HS-5 (cell line): ENCODE measurements at places on chromosomes 7 and 10.

DNA sequence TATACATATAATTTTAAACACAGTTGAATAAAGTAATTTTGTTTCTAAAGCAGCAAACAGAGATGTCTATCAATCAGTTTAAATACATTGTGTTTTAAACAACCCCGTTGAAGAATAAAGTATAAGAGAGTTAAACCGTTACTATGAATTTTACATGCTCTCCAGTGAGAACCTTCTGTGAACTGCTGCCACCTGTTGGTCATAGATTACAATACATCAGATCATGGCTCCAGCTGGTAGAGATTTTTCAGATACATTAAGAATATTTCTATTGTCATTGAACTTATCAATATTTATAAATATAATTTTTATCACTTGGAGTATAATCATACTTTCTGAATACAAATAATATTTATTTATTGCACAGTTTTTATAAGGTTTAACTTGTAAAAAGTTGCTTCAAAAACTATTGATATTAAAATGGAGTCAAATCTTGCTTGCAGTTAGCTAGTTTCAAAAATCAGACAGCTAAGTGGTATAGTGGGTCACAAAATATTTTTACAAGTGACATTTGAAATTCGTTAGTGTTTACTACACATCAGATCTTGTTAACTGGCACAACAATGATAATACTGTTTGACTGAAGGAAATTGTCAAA lies 561.2 kb upstream of the PHF14 start:
- peak; percentile 4 for DNase-seq

GRCh38 chr7:155882596-155882995 lies 70.3 kb upstream of the SHH start:
- DNase-seq, result no peak

GRCh38 chr10:105974803-105975456 lies 1189.6 kb downstream of the SORCS1 start:
- DNase-seq, result no peak

DNA sequence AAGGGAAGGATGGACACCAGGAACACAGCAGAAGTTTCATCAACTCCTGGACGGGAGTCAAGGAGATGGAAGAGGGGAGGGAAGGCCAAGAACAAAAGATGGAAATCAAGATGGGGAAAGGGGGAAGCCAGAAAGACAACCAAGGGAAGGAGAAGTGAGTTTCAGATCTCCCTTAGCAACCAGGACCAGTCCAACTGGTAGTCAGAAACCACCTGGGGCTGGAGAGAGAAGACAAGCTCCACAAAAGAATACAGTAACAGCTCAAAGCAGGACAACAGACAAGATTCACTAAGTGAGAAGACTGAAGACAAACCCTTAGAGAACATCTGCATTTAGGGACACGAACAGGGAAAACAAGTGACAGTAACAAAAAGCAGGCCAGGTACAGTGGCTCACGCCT lies 30.6 kb downstream of the CDCA7L start:
- no peak for DNase-seq

GRCh38 chr7:37663693-37664092 lies 19.9 kb upstream of the GPR141 start:
- DNase-seq, result no peak

DNA sequence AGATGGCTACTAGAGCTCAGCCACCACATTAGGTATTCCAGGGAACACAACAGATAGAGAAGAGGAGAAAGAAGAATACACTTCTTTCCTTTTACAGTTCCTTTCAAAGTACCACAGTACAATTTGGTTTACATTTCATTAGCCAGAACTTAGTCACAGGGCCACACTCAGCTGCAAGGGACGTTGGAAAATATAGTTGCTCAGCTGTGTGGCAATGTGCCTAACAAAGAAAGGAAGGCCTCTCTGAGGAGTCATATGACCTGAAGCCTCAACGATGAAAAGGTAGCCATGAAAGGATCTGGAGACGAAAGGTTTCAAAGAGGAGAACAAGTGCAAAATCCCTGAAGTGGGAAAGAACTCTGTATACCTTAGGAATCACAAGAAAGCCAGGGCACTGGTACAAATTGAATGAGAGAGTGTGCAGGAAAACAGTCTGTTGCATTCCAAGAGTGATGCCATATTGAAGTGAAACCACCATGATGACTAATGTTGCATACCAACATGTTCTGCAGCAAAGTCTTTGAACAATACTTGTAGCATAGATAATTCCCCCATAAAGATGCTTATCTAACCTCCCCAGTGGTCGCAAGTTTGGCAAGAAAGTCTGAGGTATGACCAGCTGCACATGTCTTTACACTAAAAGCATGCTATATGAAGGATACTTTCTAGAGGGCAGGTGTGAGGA lies 278.9 kb downstream of the HPSE2 start:
- DNase-seq, result peak; percentile 39

DNA sequence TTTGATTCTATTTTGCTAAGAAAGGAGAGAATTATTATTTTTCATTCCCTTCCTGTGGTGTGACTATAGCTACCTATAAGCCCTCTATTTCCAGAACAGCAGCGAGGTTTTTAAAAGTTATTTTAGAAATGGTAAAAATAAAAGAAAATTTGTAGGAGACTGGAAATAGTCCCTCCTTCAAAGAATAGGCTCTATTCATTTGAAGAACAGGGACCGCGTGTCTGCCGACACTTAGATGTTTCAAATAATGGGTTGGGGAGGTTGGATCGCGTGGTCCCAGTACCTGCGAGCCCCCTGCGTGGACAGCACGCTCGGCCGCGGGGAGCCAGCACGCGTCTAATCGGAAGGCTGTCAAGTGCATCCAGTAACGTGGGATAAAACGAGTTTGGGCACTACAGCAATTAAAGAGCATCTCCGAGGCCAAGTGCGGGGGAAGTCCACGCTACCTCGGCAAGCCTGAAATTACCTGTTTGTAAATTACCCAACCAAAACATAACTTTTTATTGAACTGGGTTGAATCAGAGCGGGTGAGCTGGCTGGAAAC lies 1.0 kb downstream of the CACNA2D1 start:
- no peak for DNase-seq

DNA sequence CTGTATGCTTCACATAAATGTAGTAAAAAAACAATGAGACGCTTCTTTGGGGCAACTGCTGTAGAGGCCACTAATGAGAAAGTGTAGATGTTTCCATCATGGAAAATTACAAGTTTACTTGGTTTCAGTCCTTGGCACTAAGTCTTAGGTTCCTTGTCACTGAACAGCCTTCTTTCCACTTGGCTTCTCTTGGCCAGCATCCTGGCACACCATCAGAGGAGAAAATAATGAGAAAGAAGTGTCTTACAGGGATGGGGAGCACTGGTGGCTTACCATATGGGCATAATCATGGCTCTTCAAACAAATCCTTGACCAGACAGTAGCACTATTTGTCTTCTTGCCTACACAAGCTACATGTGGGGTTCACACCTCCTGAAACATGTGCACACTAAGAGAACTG lies 22.5 kb upstream of the SH3PXD2A start:
- DNase-seq, result no peak
